Progenitor cell of endocrine pancreas (in vitro differentiated cells): ENCODE measurements at places on chromosomes 16 and 17. TPM values are rescaled to one million over a fixed set of nuclear protein-coding genes. Genes with fewer than 3 reads are reported as not detected.
A peak's percentile ranks its signal among the peaks of the same experiment; 100 is the strongest.

The HS3ST3B1 gene
- total RNA-seq, result 14.2 and 16.7 TPM in 2 replicates

The CSH2 gene
- total RNA-seq, result not detected in 2 replicates

The OR1A2 gene
- total RNA-seq, result not detected in 2 replicates

- peak; percentile 67 for DNase-seq
These were observed 17.3 kb upstream of the WFDC1 start for GRCh38 chr16:84277244-84277823.

- no peak for DNase-seq
These were observed 77.2 kb upstream of the MYOCD start for GRCh38 chr17:12588531-12588930.

GRCh38 chr16:67230809-67231660 is 4.1 kb downstream of the TMEM208 start:
- no peak for DNase-seq

GRCh38 chr16:70396246-70396904 is 42.5 kb downstream of the ST3GAL2 start:
- DNase-seq, result no peak

GRCh38 chr17:82302991-82303943 is 14.1 kb downstream of the CD7 start:
- no peak for DNase-seq

DNA sequence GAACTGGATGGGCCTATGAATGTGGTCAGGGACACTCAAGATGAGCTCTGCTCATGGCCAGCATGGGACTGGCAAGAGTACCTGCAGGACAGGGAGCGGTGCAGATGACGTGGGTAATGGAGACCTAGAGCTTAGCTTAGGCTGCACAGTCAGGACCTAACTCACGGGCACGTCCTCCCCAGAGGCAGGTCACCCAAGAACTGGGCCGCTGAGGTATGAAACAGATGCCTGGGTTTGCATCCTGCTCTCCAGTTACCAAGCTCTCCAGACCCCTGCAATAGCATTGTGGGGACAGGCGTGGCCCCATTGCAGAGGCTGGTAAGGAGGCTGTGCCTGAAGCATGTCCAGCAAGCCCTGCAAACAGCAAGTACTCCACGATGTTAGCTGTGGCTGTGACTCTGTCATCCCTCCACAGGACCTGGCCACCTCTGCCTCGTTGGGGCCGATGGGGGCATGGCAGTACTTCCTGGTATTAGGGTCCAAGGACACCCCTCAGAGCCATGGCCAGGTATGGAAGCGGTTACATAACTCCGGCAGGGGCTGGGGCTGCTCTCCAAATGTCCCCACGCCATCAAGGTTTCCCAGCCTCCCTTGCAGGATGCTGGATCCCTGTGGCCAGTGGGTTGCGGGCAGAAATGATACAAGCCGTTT is 37.5 kb upstream of the RBFOX3 start:
- peak; percentile 5 for DNase-seq
